Fibroblast of the aortic adventitia (primary cell): ENCODE measurements at places on chromosomes 12 and 14.

DNA sequence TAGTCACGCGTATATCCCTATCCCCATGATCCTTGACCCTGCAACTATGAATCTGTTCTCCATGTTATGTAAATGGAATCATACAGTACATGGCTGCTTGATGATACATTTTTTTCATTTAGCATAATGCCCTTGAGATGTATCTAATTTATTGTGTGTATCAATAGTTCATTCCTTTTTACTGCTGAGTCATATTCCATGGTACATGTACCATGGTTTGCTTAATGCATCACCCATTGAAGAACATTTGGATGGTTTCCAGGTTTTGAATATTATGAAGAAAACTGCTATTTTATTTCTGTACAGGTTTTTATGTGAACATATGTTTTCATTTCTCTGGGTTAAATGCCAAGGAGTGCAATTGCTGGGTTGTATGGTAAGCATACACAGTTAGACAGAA is 4.0 kb upstream of the RNASE10 start:
- DNase-seq: peak; percentile 61

DNA sequence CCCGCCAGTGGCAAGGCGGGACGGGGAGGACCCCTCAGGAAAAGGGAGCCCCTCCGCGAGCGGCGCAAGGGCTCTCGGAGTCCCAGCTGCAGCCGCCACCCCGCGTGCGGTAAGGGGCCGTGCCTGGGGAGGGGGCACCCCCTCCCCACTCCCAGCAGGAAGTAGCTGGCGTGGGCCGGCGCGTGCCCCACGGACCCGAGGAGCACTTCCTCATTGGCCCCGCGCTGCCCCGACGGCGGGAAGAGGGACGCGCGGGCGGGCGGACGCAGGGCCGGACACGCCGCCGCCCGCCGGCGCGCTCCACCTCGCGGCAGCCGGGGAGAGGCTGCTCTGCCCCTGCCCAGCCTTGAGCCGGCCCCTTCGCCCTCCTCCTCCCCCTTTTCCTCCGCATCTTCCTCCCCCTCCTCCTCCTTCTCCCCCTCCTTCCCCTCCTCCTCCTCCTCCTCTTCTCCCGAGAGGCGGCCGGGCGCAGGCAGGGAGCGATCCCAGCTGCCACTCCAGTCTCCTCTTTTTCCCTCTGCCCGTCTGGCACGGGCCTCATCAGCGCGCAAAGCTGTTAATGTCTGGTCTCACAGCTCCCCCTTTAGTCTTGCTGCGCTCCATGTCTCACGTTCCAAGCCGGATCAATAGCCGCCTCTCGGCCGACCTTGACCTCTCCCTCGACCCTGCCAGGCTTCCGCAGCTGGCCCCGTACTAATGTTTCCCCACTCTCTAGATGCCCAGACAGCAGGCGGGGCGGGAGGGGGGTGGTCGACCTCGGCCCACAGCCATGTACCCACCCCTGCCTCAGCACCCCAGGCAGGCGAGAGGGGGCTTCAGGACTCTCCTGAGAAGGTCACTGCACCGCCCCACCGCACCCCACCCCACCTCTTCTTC is 2.6 kb upstream of the BCL11B start:
- peak; percentile 32 for DNase-seq

DNA sequence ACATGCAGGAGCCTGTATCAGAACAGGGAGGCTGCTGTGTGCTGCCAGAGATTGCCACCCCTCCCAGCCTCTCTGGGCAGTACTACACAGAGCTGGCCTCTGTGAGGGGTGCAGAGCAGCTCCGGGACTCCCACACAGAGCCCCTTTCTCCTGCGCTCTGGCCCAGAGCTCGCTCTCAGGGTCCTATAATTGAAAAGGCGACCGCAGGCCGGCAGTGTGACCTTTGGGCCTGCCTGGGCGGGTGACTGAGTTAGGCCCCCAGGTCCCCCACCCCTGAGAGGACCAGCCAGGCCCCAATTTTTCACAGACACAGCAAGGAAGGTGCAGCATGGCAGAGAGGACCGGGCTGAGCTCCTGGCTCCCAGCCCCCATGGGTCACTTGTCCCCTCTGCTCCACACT is 136.4 kb downstream of the ZFP36L1 start:
- no peak for DNase-seq

DNA sequence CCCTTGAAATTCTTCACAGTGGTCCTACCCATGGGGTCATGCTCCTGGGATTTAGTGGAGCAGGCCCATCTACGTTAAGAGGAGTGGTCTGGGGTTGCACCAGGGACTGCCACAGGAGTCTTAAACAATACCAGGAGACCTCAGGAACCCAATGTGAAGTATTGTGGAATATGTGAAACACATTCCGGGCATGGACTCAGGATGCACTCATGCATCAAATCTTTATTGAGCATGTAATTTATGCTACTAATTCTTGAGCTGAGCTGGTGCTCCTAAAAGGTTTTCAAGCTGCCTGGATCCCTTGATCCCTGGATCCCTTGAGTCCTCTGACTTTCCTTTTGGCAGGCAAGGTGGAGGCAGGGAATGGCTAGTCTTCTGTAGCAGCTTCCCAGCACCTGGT is 8.8 kb downstream of the SERPINA10 start:
- no peak for DNase-seq

DNA sequence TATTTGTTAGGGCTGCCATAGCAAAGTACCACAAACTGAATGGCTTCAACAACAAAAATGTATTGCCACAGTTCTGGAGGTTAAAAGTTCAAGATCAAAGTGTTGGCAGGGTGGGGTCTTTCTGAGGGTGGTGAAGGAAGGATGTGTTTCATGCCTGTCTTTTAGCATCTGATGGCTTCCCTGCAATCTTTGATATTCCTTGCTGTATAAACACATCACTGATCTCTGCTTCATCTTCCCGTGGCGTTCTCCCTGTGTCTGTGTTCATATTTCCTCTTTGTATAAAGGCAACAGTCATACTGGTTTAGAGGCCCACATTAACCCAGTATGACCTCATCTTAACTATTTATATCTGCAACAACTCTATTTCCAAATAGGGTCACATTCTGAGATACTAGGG is 167.5 kb downstream of the BTG1 start:
- DNase-seq: no peak

DNA sequence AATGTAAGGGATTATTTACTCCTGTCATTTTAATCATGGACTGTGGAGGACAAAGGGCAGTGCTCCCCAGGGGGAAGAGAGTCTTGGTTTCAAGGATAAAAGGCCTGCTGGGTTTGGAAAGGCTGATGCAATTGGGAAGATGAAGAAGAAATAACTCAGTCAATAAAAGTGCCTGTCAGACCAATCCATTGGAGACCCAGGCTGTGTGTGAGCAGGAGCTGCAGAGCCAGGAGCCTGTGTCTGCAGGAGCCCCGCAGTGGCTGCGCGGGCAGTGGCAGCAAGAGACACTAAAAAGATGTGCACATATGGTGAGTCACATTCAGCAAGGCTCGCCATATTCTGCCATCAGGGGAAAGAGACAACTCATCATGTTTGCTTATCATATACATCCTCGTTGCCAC is 90.4 kb downstream of the CRACR2A start:
- DNase-seq: no peak

- peak; percentile 59 for DNase-seq
Measured at GRCh38 chr12:3753544-3754284, 805 bp upstream of the CRACR2A start.

GRCh38 chr12:109452489-109452888 is 24.6 kb downstream of the KCTD10 start:
- DNase-seq: no peak

- no peak for DNase-seq
Measured at GRCh38 chr12:72261885-72262284, 10.3 kb upstream of the TRHDE start.

DNA sequence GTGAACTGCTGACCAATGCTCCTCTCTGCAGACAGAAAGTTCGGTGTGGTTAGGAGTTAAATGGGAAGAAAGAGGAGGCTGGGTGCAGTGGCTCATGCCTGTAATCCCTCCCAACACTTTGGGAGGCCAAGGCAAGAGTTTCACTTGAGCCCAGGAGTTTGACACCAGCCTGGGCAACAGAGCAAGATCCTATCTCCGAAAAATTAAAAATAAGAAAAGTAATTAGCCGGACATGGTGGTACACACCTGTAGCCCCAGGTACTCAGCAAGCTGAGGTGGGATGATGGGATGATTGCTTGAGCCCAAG is 19.0 kb downstream of the ATXN2 start:
- no peak for DNase-seq

- no peak for DNase-seq
Measured at GRCh38 chr12:46515829-46516228, 143.3 kb upstream of the SLC38A2 start.

GRCh38 chr14:22664261-22664660 is 20.1 kb upstream of the OR6J1 start:
- DNase-seq: no peak

GRCh38 chr14:92724516-92725340 is 23.7 kb downstream of the LGMN start:
- no peak for DNase-seq
